ENCODE measurements at places on chromosomes 7 and 10. TPM values are rescaled to one million over a fixed set of nuclear protein-coding genes. Genes with fewer than 3 reads are reported as not detected.

Gene GRIFIN
- not detected for polyA plus RNA-seq

DNA sequence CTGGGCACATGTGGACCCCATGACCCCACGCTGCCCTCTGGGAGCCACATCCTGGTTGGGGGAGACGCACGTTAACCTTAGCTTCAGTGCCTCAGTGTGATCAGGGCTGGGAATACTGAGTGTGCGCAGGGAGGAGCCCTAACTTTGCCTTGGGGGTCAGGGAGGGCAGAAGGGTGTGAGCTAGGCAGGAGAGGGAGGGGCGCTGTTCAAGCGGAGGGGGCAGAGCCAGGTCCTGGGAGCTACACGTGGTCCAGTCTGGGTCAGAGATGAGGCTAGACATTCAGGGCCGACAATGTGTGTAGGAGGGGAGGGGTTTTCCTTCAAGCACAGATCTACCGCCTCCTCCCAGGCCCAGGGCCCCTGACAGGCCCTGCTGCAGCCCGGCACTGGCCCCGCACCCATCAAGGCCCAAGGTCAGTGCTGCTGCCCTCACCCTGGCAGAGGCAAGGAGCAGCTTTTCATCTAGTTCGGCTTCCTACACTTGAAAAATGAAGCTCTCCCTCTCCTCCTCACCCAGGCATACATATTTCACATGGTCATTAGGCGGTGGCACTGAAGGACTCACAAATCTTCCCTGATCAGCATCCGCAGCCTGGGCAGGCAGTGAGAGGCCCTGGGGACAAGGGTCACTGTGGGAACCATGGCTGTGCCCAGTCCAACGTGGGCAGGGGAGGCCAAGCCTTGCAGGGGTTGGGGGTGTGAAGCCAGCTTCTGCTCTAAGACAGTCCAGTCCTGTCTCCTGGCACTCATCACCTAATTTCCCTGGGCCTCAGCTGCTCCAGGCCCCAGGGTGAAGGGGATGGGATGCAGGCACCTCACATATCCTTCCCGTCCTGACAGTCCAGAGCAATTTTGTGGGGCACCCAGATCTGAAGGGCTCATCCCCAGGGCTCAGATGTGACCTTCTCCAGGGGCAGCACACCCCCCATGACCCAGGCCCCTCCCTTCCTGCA, 47.3 kb downstream of the C10orf105 start:
- DNase-seq = no peak

GRCh38 chr10:27998178-27998953, 513 bp downstream of the ODAD2 start:
- DNase-seq = peak; percentile 37

Gene TSPAN33
- 61.0 TPM for polyA plus RNA-seq

- no peak for DNase-seq
Observed at GRCh38 chr7:154299736-154300135, 247.5 kb downstream of the DPP6 start.

Gene MAT1A
- 1.2 TPM for polyA plus RNA-seq

Gene NACAD
- polyA plus RNA-seq = 8.6 TPM

Gene FKBP6
- 0.60 TPM for polyA plus RNA-seq

DNA sequence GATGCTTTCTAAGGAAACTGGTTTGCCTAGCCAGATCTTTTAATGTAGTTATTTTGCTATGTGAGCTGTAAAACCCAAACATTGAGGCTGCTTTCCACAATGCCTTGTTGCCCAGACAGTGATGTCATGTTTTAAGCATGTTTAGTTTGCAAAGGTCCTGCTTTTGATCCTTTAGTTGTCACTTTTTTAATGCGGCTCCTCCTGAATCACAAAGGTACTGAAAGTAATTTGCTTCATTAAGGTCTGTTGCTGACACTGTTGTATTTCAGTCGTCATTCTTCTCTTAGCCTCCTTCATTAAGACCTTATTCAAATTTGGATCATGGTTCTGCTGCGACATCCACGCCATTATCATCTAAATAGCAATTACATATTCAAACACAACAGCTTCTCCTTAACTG, 10.6 kb downstream of the RPA3 start:
- DNase-seq = no peak

DNA sequence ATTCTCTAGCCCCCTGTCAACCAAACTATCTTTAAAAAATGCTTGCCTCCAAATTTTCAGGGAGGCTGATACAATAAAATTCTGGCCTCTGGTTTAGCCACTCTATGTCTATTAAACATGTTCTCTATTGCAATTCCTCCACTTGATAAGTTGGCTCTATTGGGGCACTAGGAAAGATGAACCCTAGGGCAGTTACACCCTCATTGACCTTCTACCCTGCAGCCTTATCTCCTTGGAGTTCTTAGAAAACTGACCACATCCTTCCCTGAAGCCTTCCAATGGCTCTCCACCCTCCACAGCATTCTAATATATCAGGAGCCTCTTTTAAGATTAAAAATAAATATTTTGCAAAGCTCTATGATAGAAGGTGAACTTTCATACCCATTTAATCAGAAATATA, 30.6 kb downstream of the SVOPL start:
- no peak for DNase-seq

DNA sequence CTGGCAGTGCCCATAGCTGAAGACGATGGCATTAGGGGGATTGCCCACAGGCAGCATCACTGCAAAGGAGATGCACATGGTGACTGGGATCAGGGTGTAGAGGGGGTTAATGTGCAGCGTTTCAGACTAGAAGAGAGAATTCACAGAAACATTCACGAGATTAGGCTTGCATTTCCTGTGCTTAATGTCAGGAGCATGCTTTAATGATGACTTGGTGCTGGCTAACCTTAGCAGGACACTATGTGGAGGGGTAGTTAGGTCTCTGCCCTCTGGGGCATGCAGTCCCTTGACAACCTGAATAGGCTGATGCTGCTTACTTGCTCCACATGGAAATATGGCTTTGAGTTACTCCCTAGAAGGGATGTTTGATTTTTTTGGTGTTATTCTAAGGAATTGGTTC, 21.8 kb downstream of the STMP1 start:
- DNase-seq = no peak

DNA sequence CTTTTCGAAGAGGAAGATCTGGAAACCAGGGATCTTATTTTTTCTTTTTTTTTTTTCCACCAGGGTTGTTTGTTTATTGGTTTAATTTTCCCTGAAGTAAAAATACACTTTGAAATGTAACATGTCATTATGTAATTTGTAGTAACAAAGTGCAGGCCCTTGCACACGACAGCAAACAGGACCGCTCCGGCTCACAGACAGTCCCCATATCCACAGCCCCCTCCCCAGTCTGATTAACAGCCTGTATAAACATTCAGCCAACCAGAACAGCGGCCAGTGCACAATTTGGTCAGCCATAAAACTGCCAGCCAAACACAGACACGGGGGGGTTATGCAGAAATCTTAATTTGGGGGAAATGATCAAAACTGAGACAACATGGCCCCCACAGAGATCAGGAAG, 431.6 kb upstream of the NPVF start:
- DNase-seq = peak; percentile 55

- no peak for DNase-seq
Observed at GRCh38 chr7:84364708-84365107, 170.1 kb upstream of the SEMA3A start.

- no peak for DNase-seq
Observed at GRCh38 chr10:114975091-114975490, 37.1 kb downstream of the TRUB1 start.

Gene HPS6
- 9.4 TPM for polyA plus RNA-seq

DNA sequence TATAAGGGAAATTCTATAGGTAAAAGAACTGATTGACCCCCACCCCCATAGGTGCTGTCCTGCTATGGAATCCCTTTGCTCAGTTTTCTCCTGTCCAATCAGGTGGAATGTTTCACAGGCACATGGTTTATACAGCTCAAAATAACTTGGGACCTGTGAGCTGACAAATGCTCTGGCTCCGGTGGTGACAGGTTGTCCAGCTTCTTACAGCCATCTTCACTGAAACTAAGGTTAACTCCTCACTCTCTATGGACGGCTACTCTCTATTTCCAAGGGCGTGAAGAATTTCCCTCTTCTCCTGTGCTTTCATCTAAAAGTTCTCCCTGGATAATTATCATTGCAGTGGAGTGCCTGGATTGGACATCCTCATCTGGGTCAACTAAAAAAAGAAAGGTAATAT, at the start of gene MYPN:
Gene MYPN (plus strand): TSS at position 158 of the 400 bp plus-strand sequence. CDS start 11,951 bp downstream, outside the sequence.
- DNase-seq = no peak

Gene AKR1C4
- not detected for polyA plus RNA-seq

Gene BUD31
- 109 TPM for polyA plus RNA-seq

DNA sequence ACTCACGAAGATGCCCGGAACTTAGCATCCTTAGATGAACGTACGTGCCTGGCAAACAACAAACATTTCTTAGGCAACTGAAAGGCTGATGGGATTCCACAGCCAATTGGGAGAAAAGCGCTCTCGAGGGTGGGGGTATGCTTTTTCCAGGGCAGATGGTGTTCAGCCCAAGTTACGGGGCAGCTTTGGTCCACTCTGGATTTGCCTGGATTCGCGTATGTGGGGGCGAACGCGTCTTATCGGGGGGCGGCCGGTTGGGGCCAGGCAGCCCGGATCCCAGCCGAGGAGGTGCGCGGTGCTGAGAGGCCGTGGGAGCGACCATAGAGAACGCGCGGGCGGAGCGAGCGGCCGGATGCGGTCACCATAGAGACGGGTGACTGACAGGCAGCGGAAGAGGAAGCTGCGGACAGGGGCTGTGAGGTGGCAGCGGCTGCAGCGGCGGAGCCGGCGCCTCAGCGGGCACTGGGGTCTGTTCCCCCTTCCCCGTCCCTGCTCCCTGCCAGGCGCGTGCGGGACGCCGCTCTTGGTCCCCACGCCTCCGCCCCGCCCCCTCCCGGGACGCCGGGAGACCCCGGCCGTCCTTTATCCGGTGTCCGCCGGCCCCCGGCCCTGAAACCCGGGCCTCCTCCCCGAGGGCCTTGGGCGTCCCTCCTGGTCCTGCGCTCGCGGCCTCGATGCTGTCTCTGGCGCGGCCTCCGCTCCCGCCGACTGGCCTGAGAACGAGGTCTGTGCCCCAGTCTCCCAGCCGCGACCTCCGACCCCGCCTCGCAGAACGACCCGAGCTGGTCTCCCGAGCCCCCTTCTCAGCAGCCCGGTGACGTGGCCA, at the start of gene CHPF2:
Gene CHPF2 (plus strand): TSS at position 393 of the 826 bp plus-strand sequence. CDS start 1,529 bp downstream, outside the sequence.
- DNase-seq = peak; percentile 81

Gene HOXA6
- 26.5 TPM for polyA plus RNA-seq

DNA sequence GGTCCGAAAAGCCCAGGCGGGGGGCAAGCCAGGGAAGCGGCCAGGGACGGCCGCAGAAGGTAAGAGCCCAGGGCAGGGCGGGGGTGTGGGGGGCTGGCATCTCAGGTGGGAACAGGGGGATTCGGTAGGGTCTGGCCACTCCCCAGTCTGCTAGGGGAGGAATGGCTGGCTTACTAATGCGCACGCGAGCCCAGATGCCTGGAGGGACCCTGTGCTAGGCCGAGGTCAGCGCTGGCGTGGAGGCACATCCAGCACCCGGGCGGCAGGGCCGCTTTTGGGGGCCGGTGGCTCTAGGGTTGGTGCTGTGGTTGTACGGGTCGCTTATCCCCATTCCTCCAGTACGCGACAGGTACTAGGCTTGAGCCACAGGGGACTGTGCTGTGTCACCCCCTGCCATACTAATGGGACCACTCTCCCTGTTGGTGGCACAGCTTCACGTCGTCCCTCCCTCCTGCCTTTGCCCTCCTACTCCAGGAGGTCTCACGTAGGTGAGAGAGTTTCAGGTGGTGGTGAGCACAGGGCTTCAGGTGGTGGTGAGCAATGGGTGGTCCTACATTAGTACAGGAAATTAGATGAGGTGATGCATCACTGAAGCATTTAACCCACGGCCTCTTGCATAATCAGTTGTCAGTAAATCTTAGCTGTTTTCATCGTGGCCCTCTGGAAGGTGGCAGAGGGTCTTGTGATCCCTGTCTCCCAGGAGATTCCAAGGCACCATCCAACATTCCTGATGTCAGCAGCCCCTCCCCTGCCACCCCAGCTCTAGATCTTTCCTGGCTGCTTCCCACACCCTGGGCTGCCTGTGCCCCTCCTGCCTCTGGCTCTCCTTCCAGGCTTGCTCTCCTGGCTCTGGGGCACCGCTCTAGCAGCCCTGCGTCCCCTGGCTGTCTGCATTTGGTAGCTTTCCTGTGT, 971 bp downstream of the AEBP1 start:
- DNase-seq = no peak

Gene PDZD7
- polyA plus RNA-seq = 3.3 TPM

- DNase-seq = no peak
Observed at GRCh38 chr7:142716596-142716995, 32.7 kb upstream of the PRSS1 start.

DNA sequence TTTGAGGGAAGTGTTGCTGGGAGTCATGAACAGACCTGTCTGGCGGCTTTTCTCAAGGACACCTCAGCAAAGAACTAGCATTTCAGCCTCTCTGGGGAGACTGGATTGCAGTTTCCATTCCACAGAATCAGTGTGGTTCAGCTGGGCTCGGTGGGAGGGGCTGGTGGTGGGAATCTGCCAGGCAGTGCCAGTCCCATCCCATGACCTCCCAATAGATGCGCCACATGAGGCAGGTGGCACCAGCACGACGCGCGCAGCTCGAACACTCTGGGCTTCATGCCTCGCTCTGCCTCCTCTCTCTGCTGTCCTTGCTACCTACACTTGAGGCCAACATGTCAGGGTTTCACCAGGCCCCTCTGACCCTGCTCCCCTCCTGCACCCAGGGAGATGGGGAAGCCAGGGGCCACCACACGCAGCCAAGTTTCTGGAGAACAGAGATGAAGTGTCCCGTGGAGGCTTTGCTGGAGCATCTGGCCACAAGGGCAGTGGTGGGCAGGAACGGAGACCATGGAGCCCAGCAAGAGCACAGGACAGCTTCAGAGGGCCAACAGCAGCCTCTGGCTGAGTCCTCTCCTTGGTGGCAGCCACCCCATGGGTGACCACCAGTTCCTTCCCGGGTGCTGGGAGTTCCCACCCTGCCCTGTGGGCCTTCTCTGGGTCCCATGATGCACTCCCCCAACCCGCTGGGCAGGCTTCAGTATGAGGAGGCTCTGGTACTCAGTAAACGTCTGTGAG, 2.3 kb downstream of the NACAD start:
- no peak for DNase-seq

Gene SEC31B
- 29.6 TPM for polyA plus RNA-seq

DNA sequence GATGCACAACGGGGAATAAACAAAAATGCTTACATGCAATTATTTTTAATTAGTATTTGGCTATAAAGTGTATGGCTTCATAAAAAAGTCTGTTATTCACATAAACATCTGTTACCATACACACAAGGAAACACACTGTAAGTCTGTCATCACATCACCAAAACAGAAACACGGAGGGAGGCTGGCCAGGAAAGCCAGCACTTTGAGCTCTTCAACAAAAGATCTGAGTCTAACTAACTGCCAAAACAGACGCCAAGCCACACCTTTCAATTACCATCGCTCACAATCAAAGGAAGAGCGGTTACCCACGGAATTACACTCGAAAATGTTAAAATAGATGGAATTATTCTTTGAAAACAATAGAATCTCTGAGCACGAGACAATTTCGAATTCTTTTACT, 49.2 kb upstream of the MGMT start:
- no peak for DNase-seq

Gene PILRA
- 12.6 TPM for polyA plus RNA-seq

GRCh38 chr7:27972276-27972675, 208.3 kb downstream of the JAZF1 start:
- no peak for DNase-seq
